ENCODE measurements at places on chromosomes 7 and 10.

DNA sequence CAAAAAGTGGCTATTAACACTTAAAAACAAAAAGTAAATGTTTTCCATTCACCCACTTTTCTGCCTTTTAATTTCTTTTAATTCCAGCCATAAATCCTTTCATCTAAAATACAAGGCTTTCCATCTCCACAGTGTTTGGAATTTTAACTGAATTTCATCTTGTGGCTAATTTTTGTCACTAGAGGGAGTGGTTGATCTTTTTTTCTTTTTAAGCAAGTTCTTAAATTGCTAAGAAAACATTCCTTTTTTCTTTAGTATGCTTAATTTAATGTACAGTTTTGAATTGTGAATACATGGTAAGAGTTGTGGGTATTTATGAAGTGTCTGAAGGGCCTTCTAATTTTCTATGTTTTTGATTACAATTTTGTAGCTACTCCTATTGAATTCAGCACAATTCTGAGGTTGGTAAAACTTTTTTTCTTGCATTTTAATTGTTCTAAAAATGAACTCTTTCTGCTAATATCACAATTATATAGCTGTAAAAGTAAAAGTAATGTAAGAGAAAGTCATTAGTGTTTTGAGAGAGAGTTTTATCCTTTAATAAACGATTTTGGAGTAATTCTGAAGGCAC, 54.9 kb upstream of the ANK3 start:
- no peak for DNase-seq

- no peak for DNase-seq
Observed at GRCh38 chr7:116218051-116218645, 7.8 kb downstream of the TES start.

GRCh38 chr10:99235658-99236626, at the start of gene HPSE2:
Gene HPSE2 (minus strand): TSS chr10:99235852.
- no peak for DNase-seq

GRCh38 chr7:138161600-138162081, 85.4 kb downstream of the AKR1D1 start:
- peak; percentile 98 for DNase-seq

DNA sequence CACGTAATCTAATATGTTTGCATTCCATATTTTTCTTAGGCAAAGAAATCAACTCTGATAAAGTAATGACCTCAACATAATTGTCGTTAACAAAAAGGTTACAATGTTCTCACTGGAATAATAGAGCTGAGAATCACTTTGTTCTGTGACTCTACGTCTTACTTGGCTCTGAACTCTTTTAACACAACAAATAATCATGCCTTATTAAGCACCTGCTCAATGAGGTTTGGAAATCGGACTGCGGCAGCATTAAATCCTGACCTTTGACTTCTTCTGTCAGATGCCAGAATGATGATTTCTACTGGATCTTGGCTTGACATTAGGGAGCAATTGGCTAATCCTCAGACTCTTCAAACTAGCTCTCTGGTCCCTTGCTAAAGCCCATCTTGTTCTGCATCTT, 233.6 kb downstream of the SEMA3D start:
- no peak for DNase-seq

- DNase-seq, result no peak
Observed at GRCh38 chr10:5411941-5412276, 448 bp upstream of the NET1 start.

- DNase-seq, result no peak
Observed at GRCh38 chr10:125200396-125200795, 40.0 kb upstream of the CTBP2 start.

DNA sequence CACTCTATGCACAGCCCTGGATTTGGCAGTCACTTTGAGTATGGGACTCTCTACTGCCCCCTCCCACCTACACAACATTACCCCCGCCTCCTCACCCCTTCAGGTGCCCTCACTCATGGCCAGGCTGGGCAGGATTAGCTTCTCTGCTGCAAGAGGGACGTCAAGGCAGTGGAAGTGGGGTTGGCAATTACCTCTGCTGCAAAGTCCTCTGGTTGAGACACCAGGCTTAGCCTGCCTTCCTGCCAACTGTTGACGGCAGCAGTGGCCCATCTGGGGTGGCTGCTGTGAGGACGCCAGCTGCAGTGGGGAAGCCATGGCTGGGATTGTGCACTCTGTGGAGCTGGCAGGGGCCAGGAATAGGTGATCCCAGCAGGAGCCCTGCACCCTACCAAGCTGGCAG, 26.7 kb downstream of the SVIL start:
- DNase-seq, result no peak

DNA sequence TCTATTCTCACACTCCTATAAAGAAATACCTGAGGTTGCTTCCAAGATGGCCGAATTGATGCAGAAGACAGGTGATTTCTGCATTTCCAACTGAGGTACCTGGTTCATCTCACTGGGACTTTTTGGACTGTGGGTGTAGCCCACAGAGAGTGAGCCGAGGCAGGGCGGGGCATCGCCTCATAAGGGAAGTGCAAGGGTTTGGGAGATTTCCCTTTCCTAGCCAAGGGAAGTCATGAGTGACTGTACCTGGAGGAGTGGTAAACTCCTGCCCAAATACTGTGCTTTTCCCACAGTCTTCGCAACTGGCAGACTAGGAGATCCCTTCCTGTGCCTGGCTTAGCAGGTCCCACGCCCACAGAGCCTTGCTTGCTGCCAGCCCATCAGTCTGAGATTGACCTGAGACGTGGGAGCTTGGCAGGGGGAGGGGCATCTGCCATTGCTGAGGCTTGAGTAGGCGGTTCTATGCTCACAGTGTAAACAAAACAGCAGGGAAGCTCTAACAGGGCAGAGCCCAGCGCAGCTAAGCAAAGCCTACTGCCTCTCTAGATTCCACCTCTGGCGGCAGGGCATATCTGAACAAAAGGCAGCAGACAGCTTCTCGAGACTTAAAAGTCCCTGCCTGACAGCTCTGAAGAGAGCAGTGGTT, 152.2 kb downstream of the ARL4A start:
- DNase-seq, result no peak

DNA sequence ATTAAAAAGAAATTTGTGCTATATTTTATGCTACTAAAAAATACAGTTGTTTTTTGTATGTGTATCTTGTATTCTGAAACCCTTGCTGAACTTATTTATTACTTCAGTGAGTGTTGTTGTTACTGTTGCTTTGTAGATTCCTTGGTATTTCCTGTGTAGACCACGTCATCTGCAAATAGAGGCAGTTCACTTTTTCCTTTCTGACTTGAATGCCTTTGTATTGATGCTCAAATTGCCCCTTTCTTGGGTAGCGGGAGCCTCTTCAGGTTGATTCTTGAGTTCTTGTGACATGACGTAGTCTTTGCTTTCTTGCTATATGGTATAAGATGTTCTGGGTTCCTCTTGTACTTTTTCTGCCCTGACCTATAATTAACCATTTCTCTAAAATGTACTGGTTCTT, 504.1 kb downstream of the SDK1 start:
- DNase-seq, result no peak

DNA sequence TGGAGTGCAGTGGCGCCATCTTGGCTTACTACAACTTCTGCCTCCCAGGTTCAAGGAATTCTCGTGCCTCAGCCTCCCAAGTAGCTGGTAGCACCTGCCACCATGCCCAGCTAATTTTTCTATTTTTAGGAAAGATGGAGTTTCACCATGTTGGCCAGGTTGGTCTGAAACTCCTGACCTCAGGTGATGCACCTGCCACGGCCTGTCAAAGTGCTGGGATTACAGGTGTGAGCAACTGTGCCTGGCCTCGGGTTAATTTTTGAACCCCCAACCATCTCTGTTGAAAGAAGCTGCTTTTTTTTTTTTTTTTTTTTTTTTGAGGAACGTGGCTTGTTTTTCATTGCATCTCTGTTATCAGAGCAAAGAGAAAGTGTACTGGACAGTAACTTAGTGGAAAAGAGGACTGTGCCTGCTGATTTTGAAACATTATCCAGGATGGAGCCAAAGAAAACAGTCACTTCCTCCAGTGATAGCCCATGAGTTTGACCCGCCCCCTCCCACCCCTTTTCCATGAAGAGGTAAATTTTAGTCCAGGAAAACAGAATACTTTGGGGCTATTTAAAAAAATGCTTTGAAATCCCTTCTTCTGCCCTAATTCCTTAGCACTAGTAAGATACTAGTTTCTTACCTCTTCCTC, 38.3 kb downstream of the WBP1L start:
- no peak for DNase-seq

GRCh38 chr7:7478569-7478968, 57.1 kb downstream of the COL28A1 start:
- no peak for DNase-seq

DNA sequence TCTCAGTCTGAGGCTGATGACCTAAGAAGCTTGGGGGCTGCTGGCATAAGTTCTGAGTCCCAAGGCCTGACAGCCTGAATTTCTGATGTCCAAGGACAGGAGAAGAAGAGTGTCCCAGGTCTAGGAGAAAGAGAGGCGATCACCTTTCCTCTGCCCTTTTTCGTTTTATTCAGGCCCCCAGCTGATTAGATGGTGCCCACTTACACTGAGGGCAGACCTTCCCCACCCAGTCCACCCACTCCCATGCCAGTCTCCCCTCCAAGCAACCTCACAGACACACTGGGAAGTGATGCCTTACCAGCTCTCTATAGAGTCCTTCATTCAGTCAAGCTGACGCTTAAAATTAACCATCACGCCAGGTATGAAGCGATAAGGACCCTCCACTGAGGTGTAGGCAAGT, 19.3 kb upstream of the LOXL4 start:
- no peak for DNase-seq

GRCh38 chr7:47625861-47626715, 44.2 kb upstream of the TNS3 start:
- DNase-seq, result no peak

- DNase-seq, result no peak
Observed at GRCh38 chr7:122155566-122155965, 11.5 kb upstream of the AASS start.

GRCh38 chr7:78510580-78511188, 712.1 kb downstream of the PHTF2 start:
- peak; percentile 9 for DNase-seq

- no peak for DNase-seq
Observed at GRCh38 chr10:47326927-47327330, 4.7 kb downstream of the GDF2 start.

DNA sequence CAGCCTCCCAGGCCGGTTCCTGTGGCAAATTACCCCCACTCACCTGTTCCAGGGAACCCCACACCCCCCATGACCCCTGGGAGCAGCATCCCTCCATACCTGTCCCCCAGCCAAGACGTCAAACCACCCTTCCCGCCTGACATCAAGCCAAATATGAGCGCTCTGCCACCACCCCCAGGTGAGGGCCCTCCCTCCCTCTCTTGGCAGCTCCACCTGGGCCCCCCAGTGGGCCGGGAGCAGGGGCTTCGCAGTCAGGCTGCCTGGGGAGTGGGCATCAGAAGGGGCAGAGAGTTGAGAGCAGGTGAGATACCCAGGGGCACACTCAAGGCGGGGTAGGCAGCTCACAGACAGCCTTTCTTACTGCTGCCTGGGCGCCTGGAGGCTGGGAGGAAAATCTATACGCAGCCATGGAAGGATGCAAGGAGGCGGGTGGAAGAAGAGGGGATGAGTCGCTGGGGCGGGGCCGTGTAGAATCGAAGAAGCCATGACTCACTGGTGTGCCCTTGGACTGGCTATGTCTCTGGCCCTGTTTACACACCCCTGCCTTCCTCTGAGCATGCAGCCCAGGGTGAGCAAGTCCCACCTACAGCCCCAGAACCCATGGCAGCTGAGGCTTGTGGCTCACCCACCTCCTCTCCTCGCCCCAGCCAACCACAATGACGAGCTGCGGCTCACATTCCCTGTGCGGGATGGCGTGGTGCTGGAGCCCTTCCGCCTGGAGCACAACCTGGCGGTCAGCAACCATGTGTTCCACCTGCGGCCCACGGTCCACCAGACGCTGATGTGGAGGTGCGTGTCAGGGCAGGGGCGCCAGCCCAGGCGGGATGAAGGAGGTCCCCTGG, 48.6 kb upstream of the PPIF start:
- no peak for DNase-seq

GRCh38 chr7:36279200-36279925, 110.3 kb upstream of the ANLN start:
- DNase-seq, result no peak

- peak; percentile 9 for DNase-seq
Observed at GRCh38 chr10:121860810-121861209, 67.0 kb downstream of the ATE1 start.

- DNase-seq, result no peak
Observed at GRCh38 chr7:94351703-94352102, 43.0 kb upstream of the COL1A2 start.

- no peak for DNase-seq
Observed at GRCh38 chr10:79357180-79357579, 9.9 kb downstream of the PPIF start.

DNA sequence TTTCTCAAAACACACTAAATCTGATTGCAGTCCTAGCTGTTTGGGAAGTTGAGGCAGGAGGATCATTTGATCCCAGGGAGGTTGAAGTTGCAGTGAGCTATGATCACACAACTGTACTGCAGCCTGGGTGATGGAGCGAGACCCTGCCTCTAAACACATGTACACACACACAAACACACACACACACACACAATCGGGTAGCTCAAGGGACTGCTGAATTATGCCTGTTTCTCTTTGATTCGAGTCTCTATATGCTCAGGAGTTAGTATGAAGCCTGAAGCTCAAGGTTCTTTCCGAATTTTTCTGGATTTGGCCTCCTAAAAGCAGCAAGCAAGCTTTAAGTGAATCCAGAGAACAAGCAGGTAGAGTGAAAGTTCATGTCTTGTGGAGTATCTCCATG, 22.5 kb downstream of the PRTFDC1 start:
- no peak for DNase-seq

- DNase-seq, result no peak
Observed at GRCh38 chr7:39696631-39697030, 73.3 kb downstream of the RALA start.

- no peak for DNase-seq
Observed at GRCh38 chr10:8061274-8062211, 7.1 kb downstream of the GATA3 start.

DNA sequence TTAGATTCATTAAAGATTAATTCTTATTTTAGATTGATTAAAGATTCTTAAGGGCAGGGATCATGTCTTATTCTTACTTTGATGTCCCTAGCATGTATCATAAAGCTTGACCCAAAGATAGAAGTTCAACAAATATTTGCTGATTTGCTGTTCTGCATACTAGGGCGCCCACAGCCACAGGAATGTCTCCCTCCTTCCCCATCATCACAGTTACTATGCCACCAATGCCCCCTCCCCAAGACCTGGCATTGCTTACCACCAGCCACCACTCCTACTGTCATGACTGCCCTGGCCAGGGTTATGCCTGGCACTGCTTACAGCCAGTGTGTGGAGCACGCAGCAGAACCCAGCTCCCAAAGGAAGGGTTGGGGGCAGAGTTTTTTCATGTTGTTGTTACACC, 86.7 kb upstream of the AGK start:
- DNase-seq, result no peak

DNA sequence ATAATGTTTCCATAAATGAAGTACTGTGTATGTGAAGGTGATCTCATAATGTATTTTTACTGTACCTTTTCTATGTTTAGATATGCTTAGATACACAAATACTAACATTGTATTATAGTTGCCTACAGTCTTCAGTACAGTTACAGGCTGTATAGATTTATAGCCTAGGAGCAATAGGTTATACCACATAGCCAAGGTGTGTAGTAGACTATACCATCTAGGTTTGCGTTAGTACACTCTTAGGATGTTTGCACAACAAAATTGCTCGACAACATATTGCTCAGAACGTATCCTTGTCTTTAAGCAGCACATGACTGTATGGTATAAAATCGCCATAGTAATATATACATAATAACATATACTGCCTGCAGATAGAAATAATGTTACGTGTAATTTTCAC, 42.9 kb downstream of the WAC start:
- DNase-seq, result no peak

Data from SHP77 treated with DMSO at 0.1 percent for 48 hours (cell line).